RWPE1 (cell line): ENCODE measurements at places on chromosomes 12 and 14.

DNA sequence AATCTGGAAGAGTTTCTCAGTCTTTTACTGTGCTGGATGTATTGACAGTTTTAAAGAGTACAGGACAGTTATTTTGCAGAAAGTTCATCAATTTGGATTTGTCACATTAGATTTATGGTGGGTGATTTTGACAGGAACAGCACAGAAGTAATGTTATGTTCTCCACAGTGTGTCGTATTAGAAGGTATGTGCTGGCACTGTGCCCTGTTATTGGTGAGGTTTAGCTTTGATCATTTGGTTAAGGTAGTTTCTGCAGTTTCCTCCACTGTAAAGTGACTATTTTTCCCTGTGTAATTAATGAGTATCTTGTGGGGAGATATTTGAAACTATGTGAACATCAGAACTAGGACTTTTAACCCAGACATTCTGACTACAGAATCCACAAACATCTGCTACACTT, 308.5 kb upstream of the TBX3 start:
- no peak for DNase-seq

- DNase-seq: no peak
These were observed 31.7 kb downstream of the MARK3 start for GRCh38 chr14:103416916-103417315.

DNA sequence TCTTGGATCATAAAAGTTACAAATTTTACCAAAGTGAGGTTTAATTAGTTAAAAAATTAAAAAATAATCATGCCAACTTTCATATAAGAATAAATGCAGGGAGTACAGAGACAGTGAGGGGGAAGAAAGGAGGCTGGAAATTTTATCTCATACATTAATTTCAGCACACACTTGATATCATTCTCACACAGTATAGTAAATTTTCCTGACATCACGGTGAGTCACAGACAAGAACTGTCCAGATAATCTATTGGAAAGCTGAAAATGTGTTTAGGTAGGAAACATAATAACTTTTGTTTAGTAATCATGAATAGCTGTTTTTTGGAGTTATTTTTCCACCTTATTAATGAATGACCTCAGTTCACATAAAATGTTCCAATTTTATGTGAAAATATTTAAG, 1204.8 kb downstream of the GALC start:
- no peak for DNase-seq

DNA sequence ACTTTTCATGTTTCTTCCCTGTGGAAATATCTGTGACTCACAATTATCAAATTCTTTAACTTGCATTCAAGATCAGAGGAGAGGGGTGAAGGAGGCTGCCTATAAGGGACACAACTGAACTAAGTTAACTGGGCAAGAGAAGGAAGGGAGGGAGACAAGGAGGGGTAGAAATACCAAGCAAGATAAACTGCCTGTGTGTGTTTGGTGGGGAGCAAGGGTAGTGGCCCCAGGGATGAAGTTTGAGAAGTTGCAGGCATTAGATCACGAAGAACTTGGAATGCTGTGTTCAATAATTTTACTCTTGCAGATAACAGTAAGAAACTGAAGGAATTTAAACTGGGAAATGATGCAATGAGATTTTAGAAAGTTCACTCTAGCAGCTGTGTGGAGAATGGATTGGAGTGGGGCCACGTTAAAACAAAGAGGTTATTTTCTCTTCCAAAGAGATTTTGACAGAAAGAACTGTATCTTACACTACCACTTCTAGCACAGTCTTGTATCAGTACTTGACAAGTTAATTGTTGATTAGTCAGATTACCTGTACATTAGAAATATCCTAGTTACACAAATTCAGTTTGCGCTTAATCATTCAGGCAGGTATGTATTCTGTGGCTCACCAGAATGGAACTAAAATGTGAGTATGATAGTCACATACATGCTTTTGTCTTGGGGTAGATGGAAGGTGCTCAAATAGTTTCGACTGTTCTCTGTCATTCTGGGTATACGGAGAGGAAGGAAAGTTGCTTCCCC, 7.4 kb downstream of the PKP2 start:
- peak; percentile 20 for DNase-seq

GRCh38 chr14:75803765-75804164, 142.7 kb downstream of the TTLL5 start:
- no peak for DNase-seq

DNA sequence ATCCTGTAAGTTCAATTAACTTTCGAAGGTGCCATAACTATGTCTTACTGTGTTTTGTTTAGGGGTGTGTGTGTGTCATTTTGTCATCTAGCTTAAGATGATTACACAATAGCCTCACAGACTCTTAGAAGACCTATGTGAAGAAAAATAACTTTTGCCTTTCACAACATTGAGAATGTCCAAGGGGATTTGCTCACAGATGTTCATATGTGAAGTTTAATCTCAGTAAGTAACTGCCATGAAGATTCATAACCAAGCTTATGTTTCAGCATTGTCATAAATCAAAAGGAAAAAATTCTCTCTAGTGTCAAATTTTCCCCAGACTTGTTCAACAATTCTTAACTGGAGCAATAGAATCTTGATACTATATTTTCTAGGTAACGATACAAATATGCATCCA, 226.1 kb upstream of the PRKD1 start:
- DNase-seq: no peak

DNA sequence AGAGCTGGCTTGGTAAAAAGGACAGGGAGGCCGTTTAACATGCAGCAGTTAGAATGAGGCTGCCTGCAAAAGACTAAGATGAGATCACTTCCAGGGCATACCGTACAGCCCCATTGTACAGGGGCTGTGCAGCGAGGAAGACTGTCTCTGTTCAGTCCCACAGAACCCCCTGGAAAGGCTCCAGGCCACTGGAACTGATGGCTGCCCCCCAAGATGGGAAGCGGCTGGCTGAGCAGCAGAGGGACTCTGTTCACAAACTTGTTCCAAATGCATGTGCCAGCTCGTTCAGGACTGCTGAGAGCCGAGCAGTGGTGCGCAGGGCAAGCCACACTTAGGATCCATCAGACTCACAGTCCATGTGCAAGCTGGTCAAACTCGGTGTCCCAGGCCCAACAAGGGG, 82.9 kb downstream of the CHGA start:
- no peak for DNase-seq

DNA sequence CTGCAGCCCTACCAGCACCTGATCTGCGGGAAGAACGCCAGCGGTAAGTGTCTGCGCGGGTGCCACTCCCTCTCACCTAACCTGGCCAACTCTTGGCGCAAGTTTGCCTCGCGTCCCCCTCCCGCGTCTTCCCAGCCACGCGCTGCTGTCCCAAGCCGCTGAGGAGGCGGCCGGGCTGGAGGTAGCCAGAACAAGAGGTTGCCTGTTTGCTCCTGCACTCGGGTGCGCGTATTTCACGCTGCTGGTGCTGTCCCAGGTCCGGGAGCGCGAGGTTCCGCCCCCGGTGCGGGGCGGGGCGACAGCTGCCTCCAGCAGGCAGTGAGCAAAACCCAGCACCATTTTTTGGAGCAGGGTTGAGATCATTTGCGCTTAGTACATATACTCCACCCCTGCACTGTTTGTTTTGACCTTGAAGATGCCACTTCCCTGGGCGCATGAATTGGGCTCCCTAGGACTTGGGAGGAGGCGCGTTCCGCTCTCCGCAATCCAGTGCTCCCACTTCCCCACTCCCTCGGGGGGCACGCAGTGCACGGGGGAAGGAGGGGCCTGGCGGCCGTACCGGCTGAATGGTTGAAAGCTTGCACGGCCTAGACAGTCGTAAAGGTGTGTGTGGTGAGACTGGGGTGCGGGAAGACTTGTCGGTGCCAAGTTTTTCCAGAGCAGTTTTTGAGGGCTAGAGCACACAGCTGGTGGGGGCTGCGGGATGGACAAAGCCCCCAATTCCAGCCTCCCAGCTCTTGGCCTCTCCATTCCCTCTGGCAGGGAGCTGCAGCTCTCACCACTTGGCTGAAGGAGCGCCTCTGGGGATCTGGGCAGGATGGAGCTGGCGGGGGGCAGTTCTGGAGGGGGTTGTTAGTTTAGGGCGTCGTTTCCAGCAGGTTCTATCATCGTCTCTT, 226.9 kb upstream of the CRY1 start:
- peak; percentile 78 for DNase-seq

- DNase-seq: no peak
These were observed 52.6 kb downstream of the AEBP2 start for GRCh38 chr12:19491863-19492262.

- DNase-seq: no peak
These were observed 34.7 kb downstream of the CCDC92 start for GRCh38 chr12:123937707-123938591.
